ENCODE measurements at places on chromosomes 1 and 21.
A peak's percentile ranks its signal among the peaks of the same experiment; 100 is the strongest.

- DNase-seq, result no peak
Observed at GRCh38 chr1:172845371-172845770, 186.5 kb downstream of the FASLG start.

- DNase-seq, result no peak
Observed at GRCh38 chr1:246450611-246451251, 56.3 kb downstream of the SMYD3 start.

DNA sequence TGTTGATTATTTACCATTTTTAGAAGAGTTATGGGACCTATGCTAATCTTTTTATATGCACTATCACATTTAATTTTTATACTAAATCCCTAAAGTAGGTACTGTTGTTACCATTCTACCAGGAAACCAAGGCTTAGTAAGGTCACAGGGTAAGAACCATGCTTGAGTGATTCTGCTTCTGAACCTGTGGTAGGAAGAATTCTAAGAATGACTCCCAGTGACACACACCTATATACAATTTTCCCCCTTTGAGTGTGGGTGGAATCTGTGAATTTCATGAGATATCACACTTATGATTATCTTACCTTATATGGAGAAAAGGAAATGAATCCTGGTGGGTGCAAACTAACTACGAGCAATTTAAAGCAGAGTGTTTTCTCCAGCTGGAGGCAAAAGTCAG is 391.0 kb downstream of the USH2A start:
- no peak for DNase-seq

GRCh38 chr1:159000625-159001024 is 9.1 kb upstream of the IFI16 start:
- peak; percentile 88 for DNase-seq

DNA sequence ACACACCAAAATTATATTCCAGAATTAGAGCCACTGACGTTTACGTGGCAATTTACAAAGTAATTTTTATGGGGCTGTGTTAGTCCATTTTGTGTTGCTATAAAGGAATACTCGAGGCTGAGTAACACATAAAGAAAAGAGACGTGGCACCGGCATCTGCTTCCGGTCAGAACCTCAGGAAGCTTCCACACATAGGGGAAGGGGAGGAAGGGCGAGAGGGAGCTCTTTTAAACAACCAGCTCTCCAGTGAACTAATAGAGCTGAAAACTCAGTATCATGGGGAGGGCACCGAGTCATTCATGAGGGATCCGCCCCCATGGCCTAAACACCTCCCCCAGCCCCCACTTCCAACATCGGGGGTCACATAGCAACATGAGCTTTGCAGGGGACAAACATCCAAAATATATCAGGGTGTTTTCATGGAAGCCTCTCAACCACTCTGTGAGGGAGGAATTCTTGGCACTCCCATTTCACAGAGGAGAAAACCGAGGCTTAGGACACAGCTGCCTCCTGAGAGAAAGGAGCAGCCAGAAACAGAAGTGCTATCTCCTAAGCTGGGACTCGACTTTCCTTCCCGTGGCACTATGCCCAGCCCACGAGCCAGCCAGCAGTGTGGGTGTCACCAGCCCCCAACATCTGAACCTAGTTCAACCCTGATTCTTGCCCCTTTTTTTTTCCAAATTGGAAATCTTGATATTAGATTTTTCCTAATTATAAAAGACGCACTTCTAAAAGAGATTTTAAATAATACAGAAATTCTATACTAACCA is 29.2 kb downstream of the MIS18A start:
- no peak for DNase-seq

DNA sequence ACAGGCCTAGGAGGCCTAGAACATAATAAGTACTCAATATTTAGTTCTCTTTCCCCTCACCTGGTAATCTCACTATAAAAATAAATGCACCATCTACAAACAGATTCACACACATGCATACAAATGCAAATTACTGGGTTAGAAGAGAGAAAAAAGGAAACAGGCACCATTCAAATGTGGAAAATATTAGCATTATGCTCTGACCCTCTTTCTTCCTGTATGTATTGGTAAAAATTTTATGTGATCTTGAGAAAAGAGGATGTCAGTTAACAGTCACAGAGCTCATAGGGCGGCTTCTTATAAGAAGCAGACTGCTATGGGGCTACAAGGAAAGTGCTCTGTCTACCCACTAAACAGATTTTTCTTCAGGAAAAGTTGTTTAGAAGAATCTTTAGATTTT is 565.4 kb downstream of the LMO4 start:
- no peak for DNase-seq

GRCh38 chr1:18965206-18966173 is 9.0 kb upstream of the IFFO2 start:
- no peak for DNase-seq

GRCh38 chr1:53129891-53130597 is 12.4 kb downstream of the SLC1A7 start:
- DNase-seq, result peak; percentile 11

GRCh38 chr1:153434746-153435455 is 18.6 kb downstream of the S100A7A start:
- no peak for DNase-seq

GRCh38 chr1:119631433-119632102 is 16.5 kb downstream of the ZNF697 start:
- peak; percentile 89 for DNase-seq

GRCh38 chr1:116772648-116773045 is 18.4 kb downstream of the CD2 start:
- no peak for DNase-seq

DNA sequence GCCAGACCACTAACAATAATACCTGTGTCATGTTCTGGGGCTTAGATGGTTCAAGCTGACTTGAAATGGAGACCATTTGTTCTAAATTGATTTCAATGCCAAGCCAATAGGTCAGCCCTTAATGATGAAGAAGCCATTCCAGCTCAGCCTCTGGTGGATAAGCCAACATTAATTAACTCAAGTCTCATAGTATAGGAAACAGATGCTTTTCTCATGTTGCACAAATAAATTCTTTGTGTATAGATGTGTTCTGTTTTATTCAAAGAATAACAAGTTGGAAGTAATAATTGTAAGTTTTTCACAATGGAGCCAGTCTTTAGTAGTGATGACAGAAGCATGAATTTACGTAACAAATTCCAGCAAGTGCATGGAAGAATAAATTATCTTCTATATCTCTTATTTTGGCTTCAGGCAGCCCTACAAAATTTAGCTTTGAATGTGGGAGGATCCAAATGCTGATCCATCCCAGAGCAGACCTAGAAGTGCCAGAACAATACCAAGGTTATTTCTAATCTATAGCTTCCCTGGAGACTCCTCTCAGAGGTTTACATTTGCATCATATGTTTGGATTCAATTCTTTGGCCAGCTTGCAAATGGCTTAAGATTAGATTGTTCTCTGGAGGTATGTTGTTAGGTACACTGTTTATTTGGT is 42.2 kb upstream of the C1orf105 start:
- no peak for DNase-seq

GRCh38 chr1:158186180-158186579 is 5.5 kb downstream of the CD1D start:
- DNase-seq, result no peak

DNA sequence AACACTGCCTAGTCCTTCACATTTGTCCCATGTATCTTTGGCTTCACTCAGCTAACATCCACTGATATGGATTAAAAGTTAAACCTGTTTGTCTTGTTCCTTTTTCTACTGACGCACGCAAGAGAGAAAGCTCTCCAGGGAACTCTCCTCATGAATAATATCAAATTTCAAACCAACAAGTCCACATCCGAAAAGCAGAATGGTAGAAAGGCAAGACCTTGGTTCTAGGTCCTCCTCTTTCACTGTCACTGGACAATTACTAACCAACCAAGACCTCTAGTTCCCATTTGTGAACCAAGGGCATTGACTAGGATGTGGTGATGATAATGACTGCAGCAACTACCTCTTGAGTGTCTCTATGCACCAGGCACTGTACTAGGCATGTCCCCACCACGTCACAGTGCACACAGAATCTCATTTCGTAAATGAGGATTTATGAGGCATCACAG is 8.4 kb downstream of the PLPP3 start:
- DNase-seq, result no peak

DNA sequence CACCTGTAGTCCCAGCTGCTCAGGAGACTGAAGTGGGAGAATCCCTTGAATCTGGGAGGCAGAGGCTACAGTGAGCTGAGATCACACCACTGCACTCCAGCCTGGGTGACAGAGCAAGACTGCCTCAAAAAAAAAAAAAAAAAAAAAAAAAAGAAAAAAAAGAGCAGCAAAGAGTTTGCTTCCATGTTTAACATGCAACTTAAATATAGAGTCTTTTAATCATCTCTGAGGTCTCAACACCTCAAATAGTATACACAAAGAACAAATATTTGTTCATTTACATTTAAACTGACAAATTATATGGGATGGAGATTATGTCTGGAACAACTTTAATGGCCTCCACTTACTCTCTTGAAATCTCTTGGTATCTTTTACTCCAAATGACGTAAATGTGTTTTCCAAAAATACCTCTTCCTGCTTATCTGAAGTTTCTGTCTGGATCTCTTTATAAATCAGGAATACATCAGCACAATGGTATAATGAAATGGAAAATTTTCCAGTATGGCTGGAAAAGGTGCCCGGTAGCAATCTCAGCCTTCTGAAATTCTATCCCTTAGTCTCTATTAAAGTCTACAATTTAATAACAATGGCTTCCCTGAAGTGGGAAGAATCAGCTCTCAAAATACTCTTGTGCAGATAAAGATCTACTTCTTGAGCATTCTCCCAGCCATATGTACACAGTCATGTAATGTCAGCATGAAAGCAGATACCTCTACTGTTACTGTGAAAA is 258.5 kb downstream of the OMA1 start:
- no peak for DNase-seq

GRCh38 chr1:30787266-30787665 is 29.7 kb upstream of the LAPTM5 start:
- no peak for DNase-seq

DNA sequence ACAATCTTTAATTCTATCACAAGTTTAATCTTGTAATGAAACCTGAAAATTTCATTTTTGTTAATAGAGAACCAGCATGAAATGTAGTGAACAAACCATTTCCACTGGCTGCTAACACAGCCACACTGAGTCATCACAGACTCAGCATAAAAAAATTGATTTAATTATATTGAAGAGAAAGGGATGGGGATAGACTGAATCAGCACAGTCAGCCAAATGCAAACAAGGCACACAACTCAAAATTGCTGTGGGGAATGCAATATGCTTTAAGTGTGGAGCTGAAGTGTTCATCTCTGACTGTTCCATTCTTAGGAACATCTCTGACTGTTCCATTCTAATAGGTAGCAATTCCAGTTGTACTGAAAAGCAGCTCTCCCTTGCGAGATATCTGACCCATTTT is 299.8 kb downstream of the MRPL39 start:
- DNase-seq, result no peak

- no peak for DNase-seq
Observed at GRCh38 chr1:216758161-216758560, 34.9 kb upstream of the ESRRG start.

- no peak for DNase-seq
Observed at GRCh38 chr1:218715961-218716669, 371.0 kb downstream of the TGFB2 start.

GRCh38 chr1:26690576-26691031 is 5.2 kb upstream of the ARID1A start:
- no peak for DNase-seq

GRCh38 chr1:67558449-67559193 is 126.4 kb upstream of the GADD45A start:
- no peak for DNase-seq

- DNase-seq, result no peak
Observed at GRCh38 chr1:66527686-66528085, 6.3 kb upstream of the SGIP1 start.

DNA sequence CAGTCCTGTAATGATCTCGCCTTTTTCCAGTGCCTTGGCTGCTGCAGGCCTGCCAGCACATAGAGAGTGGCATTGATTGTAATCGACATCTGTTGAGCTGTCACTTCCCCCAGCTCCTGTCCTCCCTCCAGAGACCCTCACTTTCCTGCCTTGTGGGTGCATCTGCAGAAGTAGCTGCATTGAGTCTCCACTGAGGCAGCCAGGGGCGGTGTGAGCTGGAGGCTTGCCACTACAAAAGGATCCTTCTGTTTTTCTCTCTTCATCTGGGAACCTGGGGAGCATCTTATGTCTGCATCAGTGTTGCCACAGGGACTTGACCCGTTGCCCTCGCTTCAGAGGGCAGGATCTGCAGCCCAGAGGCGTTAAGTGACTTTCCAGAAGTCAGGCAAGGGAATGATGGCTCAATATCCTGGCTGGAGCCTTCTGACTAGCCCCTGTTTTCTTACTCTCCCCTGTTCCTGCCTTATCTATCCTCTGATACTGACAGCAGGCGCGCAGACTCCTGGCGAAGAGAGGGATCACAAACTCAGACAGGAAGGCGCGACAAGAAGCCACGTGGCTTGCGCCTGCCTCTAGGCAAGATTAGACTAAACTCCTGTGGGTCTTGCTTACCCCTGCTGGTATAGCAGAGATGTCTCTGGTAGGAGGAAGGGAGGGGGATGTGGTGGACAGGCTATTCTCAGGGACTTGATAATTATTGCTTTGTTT is 13.3 kb upstream of the FMOD start:
- DNase-seq, result peak; percentile 68
